ENCODE measurements at places on chromosomes 1 and 21. TPM values are rescaled to one million over a fixed set of nuclear protein-coding genes. Genes with fewer than 3 reads are reported as not detected.

Gene GABRD
- total RNA-seq, result 1.0 TPM

Gene AGL
- 3.6 TPM for total RNA-seq

Gene SHISAL2A
- 0.34 TPM for total RNA-seq

Gene ZSWIM5
- total RNA-seq, result 0.56 TPM

Gene MPL
- total RNA-seq, result not detected

Gene OR2L3
- total RNA-seq, result not detected

Gene TESK2
- 0.14 TPM for total RNA-seq

Gene NEK2
- 43.0 TPM for total RNA-seq

Gene ALG14
- total RNA-seq, result 6.5 TPM

Gene TDRD5
- total RNA-seq, result 0.08 TPM

Gene BEND5
- not detected for total RNA-seq

Gene KLF17
- total RNA-seq, result 0.67 TPM

Gene HPCAL4
- total RNA-seq, result 0.34 TPM

Gene SLFNL1
- not detected for total RNA-seq

Gene PTPRC
- total RNA-seq, result not detected

Gene TNFAIP8L2
- total RNA-seq, result not detected

Gene AMPD2
- total RNA-seq, result 23.9 TPM

Gene LCE3E
- total RNA-seq, result not detected

Gene CYYR1
- total RNA-seq, result not detected

Gene RNU1-3
- not detected for total RNA-seq

Gene RHBDL2
- total RNA-seq, result 2.3 TPM

Gene CYP4A11
- not detected for total RNA-seq

Gene CCDC181
- total RNA-seq, result not detected

Gene ITLN1
- total RNA-seq, result not detected

Gene CRNN
- not detected for total RNA-seq

Gene UBE2U
- total RNA-seq, result not detected

Gene VWA5B1
- not detected for total RNA-seq

All from A549 treated with GW870086 at 1 μM for 4 hours (cell line).